Amygdala (tissue), 56 donors: ENCODE measurements at places on chromosomes 5 and 9.

DNA sequence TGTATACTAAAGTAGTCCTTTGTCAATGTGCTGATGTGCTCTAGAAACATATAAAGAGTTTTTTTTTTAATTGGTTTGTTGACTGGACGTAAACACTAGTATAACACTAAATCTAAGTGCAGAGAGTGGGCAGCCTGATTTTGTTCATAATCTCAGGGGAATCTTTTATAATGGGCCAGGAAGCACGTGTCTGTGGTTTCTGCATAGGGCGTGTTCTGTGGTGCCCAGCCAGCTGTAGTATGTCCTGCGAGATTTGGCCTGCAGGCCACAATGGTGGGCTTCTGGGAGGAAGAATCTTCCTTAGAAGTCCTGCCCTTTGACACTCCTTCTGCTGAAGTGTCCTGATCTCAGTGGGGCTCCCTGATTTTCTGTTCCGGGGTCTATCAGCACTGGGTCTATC is 49.0 kb upstream of the DHFR start:
- DNase-seq, result no peak

GRCh38 chr5:173613433-173614159 is 2.9 kb downstream of the BOD1 start:
- no peak for DNase-seq

DNA sequence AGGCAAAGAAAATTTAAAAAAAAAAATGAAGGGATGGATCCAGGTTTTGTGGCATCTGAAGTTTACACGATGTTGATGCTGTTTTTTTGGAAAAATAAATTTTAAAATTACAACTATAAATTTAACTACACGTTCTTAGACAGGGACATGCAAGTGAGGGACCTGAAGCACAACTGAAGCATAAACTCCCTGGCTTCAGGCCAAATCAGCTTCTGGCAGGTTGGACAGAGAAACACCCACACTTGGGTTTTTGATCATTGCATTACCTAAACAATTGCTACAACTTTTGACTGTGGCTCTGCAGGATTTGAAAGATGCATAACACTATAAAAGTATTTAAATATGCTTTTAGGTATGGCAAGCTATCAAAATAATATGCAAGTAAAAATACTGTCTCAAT is 1318.3 kb upstream of the DMAC1 start:
- DNase-seq, result no peak

- no peak for DNase-seq
Measured at GRCh38 chr5:127705120-127705892, 2.1 kb downstream of the CCDC192 start.

DNA sequence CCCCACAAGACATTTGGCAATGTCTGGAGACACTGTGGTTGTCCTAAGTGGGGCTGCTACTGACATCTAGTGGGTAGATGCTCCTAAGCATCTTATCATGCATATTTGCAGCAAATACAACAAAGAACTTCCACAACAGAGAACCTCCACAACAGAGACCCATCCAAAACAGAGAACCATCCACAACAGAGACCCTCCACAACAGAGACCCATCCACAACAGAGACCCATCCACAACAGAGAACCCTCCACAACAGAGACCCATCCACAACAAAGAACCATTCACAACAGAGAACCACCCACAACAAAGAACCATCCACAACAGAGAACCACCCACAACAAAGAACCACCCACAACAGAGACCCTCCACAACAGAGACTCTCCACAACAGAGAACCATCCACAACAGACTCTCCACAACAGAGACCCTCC is 32.8 kb downstream of the ARPC5L start:
- no peak for DNase-seq

GRCh38 chr5:79456890-79457583 is 56.9 kb downstream of the HOMER1 start:
- peak; percentile 3 for DNase-seq

GRCh38 chr5:121630402-121630801 is 221.3 kb upstream of the FTMT start:
- no peak for DNase-seq

DNA sequence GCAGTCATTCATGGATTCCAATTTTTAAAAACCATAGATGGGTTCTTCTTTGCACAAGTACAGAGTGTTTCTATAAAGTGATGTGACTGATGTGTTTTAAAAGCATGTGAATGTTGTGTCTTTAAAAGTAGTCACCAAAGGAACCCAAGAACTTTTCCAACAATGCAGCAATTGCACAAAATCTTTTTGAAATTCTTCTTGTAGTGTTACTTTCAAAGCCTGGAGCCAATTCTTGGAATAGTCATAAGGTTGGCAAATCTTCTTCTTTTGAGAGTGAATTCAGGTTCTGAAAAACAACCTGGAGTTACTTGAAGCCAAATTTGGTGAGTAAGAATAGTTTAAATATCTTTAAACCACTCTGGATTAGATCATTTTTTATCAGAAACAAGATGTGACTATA is 10.5 kb downstream of the GRAMD2B start:
- DNase-seq, result no peak

- DNase-seq, result no peak
Measured at GRCh38 chr9:113376634-113377567, at the start of gene HDHD3. Gene HDHD3 (minus strand): TSS chr9:113376986. CDS start chr9:113374354, 2,632 bp downstream.

DNA sequence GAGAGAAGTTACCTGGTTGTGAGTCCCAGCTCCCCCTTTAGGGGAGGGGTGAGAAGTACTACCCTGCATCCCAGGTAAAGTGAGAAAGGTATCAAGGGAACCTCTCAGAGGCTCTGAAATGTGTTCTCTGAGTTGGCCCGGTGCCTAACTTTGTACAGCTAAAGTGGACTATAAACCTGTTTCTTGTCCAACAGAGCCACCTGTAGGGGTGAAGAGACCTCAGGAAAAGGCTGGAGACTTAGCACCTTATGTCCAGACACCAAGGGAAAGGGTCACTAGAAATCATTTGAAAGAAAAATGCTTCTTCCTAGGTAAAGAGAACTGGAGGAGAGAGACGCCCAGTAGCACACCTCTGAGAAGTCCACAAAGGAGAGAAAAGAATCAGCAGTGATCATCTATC is 108.3 kb upstream of the KIF2A start:
- no peak for DNase-seq

DNA sequence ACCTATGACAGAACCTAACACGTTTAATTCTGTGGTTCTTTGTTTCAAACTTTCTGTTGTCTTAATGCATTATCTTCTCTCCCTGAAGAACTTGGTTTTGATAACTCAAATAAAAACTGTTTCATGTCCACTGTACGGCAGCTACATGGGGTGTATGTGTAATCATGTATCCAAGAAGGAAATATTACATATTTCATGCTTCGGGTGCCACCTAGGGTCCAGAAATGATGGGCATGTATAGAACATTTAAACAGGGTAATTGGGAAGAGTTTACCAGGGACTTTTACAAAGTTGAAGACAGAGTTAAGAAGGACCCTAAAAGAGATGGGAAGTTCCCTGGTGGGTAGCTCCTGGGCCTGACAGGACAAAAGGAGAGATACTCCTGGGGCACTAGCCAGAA is 291.3 kb downstream of the FBXL7 start:
- DNase-seq, result no peak

DNA sequence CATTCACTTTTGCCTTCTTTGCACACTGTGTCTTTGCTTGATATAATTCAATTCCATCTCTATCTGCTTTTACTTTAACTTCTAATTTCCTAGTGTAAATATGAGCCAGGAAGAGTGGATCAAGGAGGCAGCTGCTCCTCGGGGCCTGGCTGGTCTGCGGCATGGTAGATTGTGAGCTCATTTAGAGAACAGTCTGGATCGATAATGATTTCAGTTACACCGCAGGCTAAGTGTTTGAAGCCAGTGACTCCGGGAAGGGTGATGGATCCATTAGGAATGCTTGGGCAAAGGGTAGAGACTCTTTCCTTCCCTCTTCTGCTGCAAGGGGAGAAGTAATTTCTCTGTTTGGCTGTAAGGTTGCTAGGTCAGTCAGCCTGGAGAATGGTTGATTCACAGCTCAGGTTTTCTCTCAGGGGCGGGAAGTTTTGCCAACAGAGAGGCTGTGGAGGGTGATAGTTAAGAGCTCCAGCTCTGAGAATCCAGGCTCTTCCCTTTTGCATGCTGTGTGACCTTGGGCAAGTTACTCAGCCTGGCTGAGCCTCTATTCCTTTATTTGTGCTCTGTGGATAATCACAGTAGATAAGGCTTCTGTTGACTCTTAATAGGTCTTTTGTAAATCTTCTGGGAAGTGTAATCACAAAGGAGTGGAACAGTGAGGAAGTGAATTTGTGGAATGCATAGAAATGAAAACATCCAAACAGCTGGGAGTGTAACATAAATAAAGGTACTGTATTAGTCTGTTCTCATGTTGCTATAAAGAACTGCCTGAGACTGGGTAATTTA is 99.1 kb downstream of the PTTG1 start:
- DNase-seq, result no peak

GRCh38 chr5:82922086-82922734 is 155.0 kb downstream of the TMEM167A start:
- peak; percentile 51 for DNase-seq

DNA sequence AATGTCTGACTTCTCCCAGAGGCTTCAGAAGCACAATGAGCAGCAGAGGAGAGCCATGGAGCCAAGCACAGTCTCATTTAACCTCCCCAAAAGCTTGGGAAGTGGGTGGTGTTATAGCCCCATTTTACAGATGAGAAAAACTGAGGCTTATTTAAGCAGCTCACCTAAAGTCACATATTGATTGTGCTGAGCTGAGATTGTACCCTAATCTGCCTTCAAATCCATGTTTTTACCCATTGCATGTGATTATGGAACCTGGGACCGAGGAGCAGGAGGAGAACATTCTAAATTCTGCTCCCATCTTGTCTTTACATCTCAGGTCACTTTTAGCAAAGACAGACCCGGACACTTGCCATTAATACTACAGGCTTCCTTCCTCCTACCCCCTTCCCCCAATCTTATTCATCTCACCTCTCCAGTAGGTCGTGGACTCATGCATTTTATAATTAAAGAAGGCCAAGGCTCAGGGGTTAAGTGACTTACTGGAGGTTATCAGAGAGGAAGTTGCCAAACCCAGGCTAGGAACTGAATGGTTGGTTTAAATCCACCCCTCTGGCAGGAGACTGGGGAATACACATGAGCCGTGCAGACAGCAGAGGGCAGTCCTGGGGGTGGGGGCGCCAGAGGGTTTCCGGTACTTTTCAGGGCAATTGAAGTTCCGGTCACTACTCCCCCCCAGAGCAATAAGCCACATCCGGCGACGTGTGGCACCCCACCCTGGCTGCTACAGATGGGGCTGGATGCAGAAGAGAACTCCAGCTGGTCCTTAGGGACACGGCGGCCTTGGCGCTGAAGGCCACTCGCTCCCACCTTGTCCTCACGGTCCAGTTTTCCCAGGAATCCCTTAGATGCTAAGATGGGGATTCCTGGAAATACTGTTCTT is 51.0 kb upstream of the IL17B start:
- DNase-seq, result no peak

- DNase-seq, result no peak
Measured at GRCh38 chr5:171702135-171702770, 83.4 kb upstream of the SMIM23 start.

- peak; percentile 84 for DNase-seq
Measured at GRCh38 chr9:93143830-93144530, 9.9 kb upstream of the NINJ1 start.

GRCh38 chr5:168086104-168086610 is 205.3 kb upstream of the WWC1 start:
- DNase-seq, result no peak

DNA sequence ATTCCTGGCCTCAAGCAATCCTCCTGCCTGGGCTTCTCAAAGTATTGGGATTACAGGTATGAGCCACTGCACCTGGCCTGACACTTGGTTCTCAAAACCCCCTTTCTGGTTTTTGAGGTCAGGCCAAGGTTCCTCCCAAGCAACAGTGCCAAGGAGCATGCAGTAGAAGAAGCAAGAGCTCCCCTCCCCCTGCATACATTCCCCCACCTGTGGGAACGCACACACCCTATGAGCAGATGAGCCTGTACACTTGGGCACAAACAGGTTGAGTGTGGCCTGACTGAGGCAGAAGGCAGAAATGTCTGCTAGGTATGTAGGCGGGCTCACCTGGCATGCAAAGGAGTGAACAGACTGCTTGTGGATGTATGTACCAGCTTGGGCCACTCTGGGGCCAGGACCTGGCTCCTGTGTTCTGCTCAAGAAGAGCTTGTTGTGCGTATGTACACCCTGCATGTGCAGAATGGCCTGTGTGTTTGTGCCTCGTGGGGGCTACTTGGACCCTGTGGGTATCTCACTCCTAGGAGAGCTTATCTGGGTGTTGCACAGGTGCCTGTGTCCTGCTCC is 1.7 kb downstream of the GPRIN1 start:
- DNase-seq, result no peak

DNA sequence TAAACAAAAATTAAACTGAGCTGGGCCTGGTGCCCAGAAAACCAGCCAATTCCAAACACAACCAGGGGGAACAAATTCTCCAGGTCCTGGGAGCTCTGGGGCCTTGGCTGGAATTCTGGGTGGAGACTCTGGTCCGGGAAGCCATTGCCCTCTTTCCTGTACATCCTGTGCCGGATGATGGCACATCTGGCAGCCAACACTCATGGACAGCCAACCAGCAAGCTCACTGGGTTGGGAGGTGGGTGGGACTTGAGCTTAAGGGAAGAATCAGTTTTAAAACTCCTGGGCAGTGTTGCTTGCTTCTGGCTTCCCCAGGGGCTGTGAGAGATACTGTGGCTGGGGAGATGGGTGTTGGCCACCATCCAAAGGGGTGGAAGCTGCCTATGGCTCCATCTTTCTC is 56.1 kb downstream of the PCDH1 start:
- peak; percentile 40 for DNase-seq

DNA sequence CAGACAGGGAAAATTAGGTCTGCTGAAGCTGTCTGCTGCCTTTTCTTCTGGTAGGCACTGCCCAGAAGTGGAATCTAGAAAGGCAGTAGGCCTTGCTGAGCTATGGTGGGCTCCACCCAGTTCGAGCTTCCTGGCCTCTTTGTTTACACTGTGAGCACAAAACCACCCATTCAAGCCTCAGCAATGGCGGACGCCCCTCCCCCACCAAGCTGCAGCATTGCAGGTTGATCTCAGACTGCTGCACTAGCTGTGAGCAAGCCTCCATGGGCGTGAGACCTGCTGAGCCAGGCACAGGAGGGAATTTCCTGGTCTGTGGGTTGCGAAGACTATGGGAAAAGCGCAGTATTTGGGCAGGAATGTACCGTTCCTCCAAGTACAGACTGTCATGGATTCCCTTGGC is 18.5 kb downstream of the AGTPBP1 start:
- no peak for DNase-seq

GRCh38 chr9:18721267-18721994 is 247.5 kb downstream of the ADAMTSL1 start:
- no peak for DNase-seq

- no peak for DNase-seq
Measured at GRCh38 chr9:15641291-15641690, 88.4 kb downstream of the CCDC171 start.

GRCh38 chr5:68239487-68239886 is 23.9 kb downstream of the PIK3R1 start:
- DNase-seq, result no peak

DNA sequence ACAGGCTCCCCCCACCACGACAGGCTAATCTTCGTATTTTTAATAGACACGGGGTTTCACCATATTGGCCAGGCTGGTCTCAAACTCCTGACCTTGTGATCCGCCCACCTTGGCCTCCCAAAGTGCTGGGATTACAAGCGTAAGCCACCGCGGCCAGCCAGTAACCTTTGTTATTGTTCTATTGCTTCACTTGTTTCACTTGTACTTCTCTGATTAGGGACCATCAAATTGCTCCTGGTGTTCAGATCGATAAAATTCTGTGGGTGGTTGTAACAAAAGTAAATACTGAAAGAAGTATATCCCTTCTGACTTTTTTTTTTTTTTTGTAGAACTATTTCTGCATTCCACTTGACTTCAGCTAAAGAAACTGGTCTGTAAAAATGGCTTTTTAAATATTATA is 445.5 kb upstream of the CDH10 start:
- no peak for DNase-seq
